ENCODE measurements at places on chromosomes 6 and 20. TPM values are rescaled to one million over a fixed set of nuclear protein-coding genes. Genes with fewer than 3 reads are reported as not detected.

The C6orf136 gene
- total RNA-seq = 8.9 TPM

The OTOR gene
- total RNA-seq = not detected

The SLC44A4 gene
- 2.4 TPM for total RNA-seq

The SRXN1 gene
- total RNA-seq = 26.8 TPM

The LAMA2 gene
- total RNA-seq = 3.1 TPM

The SIRPG gene
- total RNA-seq = 0.42 TPM

DNA sequence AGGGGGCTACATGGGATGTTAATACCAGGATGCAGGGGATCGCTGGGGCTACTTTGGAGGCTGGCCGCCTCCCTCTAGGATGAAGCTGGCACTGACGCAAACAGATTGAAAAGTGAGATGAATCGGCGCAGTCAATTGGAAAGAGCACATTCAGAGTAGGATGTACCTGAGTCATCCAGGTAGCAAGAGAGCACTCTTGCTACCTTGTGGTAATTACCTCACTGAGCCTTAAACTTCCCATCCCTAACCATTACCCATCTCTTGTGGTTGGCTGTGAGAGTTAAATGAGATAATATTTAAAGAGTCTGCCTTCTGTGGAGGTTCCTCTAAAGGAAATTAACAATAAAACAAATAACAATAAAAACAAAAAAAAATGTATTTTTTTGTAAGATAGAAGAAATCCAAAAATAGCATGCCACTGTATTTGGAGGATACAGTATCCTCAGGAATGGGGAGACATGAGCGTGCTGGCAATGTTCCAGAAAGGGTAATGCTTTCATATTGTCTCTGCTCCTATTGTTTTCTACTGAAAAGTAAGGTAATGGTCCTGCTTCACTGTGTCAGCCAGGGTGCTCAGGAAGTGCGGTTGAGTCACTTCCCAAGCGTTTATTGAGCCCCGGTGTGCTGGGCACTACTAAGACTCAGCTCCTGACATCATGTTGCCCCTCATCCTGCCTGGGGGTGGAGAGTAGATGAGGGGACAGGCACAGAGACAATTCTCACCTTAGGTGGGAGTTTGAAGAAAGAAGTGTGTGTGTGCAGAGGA lies 301.1 kb downstream of the EYA4 start:
- DNase-seq = no peak
- no peaks in the 10 kb centered on the region for H3K27me3 ChIP-seq
- no peaks in the 10 kb centered on the region for H3K36me3 ChIP-seq
- no peaks in the 10 kb centered on the region for H3K4me1 ChIP-seq

DNA sequence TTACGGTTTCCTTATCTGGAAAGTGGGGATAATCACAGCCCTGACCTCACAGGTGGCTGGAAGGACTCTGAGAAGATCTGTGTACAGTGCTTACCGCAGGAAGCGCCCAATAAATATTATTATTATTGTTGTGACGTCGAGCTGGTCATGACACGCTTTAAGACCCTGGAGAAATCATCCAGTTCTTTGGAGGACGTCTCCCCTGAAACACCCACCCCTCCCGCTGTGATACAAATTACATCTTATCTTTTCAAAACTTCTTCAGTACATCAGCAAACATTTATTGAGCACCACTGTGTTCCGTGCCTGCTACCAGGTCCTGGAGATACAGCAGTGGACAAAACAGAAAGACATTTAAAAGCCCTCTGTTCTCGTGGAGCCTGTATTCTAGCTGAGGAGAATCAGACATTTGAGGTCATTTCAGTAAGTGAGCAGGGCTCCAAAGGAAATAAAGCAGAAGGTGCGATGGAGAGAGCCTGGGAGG lies 118.7 kb downstream of the CEBPB start:
- H3K4me1 ChIP-seq = peaks cover 19% of the 10 kb centered on the region
- H3K4me3 ChIP-seq = no peak overlapping the region
- no peaks in the 10 kb centered on the region for H3K27me3 ChIP-seq
- DNase-seq = no peak

GRCh38 chr6:148317739-148318138 lies 24.9 kb upstream of the SASH1 start:
- no peaks in the 10 kb centered on the region for H3K27me3 ChIP-seq
- no peaks in the 10 kb centered on the region for H3K4me1 ChIP-seq
- H3K4me3 ChIP-seq = no peak overlapping the region
- no peak for DNase-seq

DNA sequence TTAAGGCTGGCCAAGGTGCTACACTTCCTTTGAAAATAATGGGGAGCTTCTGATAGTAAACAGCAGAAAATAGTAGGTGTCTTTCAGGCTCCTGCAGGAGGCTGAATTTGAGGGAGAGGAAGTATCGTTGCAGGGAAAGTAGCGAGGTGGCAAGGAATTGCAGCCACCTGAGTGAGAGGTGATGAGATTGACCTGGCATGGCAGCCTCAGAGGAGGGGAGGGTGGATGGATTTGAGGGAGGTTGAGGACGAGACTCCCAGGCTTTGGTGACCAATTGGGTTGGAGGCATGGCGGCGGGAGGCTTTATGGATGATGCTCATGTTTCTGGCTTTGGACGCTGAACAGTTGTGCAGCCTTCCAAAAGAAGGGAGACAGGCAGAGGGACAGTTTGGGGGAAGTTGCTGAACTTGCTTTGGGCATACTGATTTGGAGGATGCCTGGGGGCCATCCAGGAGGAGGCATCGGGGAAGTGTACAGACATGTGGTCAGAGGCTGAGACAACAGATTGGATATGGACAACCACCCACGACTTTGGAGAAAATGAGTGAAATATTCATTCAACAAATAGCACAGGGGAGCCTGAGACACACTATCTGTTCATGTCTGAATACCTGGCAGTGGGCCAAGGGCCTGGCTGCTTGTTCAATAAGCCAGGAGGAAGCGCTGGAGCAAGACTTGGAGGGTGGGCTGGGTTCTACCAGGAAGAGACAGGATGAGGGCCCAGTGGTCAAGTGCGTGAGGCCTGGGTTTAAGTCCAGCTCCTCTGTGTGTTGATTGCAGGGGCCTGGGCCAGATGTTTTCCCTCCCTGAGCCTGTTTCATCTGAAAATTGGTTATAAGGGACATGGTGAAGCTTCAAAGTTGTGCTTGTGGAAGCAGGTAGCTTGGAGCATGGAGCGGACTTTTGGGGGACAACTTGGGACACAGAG lies 113.2 kb downstream of the CEBPB start:
- DNase-seq = peak; percentile 62
- no peaks in the 10 kb centered on the region for H3K36me3 ChIP-seq
- H3K4me1 ChIP-seq = peaks cover 15% of the 10 kb centered on the region
- H3K27me3 ChIP-seq = no peaks in the 10 kb centered on the region
- H3K27ac ChIP-seq = peak overlapping the region; percentile 99
- no peak overlapping the region for H3K4me3 ChIP-seq

DNA sequence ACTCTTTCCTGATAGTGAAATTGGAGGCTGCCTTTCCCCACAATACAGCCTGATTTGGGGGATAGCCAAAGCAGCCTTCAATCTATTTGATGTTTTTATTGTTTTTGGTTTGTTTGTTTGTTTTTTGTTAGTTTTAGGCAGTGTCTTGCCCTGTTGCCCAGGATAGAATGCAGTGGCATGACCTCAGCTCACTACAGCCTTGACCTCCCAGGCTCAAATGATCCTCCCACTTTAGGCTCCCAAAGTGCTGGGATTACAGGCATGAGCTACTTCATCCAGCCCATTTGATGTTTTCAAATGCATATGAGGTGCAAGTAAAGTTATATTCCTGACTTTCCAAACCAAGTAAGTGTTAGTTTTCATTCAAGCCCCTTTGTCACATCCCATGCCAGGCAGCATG lies 41.3 kb upstream of the SEC63 start:
- no peaks in the 10 kb centered on the region for H3K4me1 ChIP-seq
- no peaks in the 10 kb centered on the region for H3K36me3 ChIP-seq
- H3K27me3 ChIP-seq = no peaks in the 10 kb centered on the region

DNA sequence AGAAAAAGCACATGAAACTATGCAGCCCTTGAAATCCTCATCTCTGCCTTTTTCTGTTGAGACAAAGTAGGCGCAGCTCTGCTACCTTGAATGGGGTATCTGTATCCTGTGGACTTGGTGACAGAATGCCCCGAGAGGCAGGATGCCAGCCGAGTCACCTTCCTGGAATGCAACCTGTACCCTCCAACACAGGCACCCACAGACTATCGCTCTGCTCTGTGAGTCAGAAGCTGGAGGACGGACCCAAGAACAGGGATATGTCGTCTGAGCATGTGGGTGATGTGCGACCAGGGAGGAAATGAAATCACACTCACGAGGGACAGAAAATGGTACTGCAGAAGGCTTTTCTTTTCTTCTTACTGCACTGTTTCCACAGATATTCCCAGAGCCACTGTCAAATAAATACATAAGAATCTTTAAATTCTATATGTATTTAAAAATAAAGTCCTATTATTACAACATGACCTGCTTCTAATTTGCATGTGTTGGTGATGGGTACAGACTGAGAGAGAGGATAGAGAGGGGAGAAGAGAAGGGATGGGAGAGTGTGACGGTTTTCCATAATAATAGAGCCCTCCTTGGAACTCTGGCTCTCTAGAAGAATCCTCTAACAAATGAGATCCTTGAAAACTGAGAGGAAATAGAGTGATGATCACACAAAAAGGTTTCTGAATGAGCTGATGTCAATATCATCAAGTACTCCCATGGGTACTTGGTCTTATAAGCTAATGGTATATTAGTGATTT lies 308.1 kb downstream of the FOXC1 start:
- H3K4me3 ChIP-seq = no peak overlapping the region
- no peak for DNase-seq
- H3K27ac ChIP-seq = no peak overlapping the region
- no peaks in the 10 kb centered on the region for H3K27me3 ChIP-seq
- no peaks in the 10 kb centered on the region for H3K36me3 ChIP-seq

GRCh38 chr20:1577906-1578305 lies 20.4 kb upstream of the SIRPD start:
- H3K36me3 ChIP-seq = no peaks in the 10 kb centered on the region
- H3K27me3 ChIP-seq = no peaks in the 10 kb centered on the region
- no peak overlapping the region for H3K4me3 ChIP-seq
- H3K27ac ChIP-seq = no peak overlapping the region
- DNase-seq = no peak
- H3K4me1 ChIP-seq = no peaks in the 10 kb centered on the region

DNA sequence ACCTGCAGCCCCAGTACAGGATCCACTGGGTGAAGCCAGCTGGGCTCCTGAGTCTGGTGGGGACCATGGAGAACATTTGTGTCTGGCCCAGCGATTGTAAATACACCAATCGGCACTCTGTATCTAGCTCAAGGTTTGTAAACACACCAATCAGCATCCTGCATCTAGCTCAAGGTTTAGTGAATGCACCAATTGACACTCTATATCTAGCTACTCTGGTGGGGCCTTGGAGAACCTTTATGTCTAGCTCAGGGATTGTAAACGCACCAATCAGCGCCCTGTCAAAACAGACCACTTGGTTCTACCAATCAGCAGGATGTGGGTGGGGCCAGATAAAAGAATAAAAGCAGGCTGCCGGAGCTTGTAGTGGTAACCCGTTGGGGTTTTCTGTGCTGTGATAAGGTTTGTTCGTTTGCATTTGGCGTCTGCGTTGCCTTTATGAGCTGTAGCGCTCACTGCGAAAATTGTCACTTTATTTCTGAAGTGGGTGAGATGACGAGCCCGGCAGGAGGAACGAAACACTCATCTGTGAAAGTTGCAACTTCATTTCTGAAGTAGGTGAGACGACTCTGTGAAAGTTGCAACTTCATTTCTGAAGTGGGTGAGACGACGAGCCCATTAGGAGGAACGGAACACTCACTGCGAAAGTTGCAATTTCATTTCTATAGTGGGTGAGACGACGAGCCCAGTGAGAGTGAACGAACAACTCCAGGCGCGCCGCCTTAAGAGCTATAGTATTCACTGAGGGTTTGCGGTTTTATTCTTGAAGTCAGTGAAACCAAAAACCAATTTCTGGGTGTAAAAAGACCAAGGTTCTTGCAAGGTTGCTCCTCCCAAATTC lies 31.1 kb downstream of the SERPINB6 start:
- H3K4me1 ChIP-seq = no peaks in the 10 kb centered on the region
- no peaks in the 10 kb centered on the region for H3K36me3 ChIP-seq
- H3K4me3 ChIP-seq = no peak overlapping the region
- H3K27me3 ChIP-seq = no peaks in the 10 kb centered on the region
- DNase-seq = peak; percentile 5
- H3K27ac ChIP-seq = no peak overlapping the region

- no peaks in the 10 kb centered on the region for H3K36me3 ChIP-seq
- no peak for DNase-seq
- H3K27ac ChIP-seq = no peak overlapping the region
- no peaks in the 10 kb centered on the region for H3K27me3 ChIP-seq
These were observed 168.4 kb upstream of the UST start for GRCh38 chr6:148578489-148578814.

DNA sequence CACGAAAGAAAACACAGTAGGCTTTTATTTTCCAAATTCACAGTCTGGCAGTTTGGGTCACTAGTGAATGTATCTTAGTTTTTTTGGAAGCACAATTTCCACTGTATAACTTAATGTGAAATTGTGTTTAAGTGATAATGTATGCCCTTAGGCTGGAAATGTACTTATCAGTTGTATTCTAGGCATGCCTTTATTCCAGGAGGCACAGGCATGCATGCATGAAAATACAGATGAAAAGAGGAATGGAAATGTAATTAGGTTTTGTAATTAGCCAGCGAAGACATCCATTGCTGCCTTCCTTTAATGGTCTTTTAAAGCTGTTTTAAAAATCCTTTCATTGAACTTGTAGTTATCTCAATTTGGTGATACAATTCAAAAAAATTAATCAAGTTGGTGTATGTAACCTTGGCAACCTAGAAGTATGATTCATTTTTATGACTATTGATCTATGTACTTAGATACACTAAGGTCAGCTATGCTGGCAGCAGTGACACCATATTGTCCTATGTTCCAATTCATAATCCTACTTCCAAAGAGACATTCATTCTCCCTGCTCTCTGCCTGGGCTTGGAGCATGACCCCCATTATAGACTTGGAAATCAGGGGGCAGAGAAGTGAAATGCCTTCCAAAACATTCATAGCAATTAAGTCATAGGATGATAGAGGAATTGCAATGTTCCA lies 73.1 kb downstream of the SNAP25 start:
- H3K27ac ChIP-seq = no peak overlapping the region
- DNase-seq = no peak
- H3K4me1 ChIP-seq = no peaks in the 10 kb centered on the region
- H3K27me3 ChIP-seq = no peaks in the 10 kb centered on the region
- no peaks in the 10 kb centered on the region for H3K36me3 ChIP-seq

- H3K4me1 ChIP-seq = peaks cover 3% of the 10 kb centered on the region
- DNase-seq = no peak
- no peaks in the 10 kb centered on the region for H3K27me3 ChIP-seq
- no peaks in the 10 kb centered on the region for H3K36me3 ChIP-seq
- peak overlapping the region; percentile 94 for H3K27ac ChIP-seq
These were observed 980 bp downstream of the MBOAT1 start for GRCh38 chr6:20211037-20211940.

DNA sequence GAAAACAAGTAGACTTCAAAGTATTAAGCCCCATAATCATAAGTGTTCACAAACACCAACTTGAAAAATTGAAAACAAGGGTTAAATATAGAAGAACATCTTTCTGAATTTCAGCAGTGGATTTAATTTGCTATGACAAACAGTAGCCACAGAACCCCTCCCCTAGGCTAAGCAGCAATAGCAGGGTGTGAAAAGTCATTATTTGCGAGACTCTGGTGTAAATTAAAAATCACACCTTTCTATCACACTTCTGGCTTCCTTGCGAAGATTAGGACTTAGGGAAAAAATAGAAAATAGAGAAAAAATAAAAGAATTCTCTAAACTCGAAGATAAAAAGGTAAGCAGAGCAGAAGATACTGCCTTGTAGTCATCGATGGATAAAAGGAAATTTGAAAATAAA lies 6.1 kb downstream of the SAMD3 start:
- no peak overlapping the region for H3K4me3 ChIP-seq
- H3K4me1 ChIP-seq = no peaks in the 10 kb centered on the region
- DNase-seq = no peak
- no peaks in the 10 kb centered on the region for H3K27me3 ChIP-seq
- no peaks in the 10 kb centered on the region for H3K36me3 ChIP-seq
- H3K27ac ChIP-seq = no peak overlapping the region

Data from liver (tissue), 10 donors.